Left kidney (tissue), 8 donors: ENCODE measurements at places on chromosomes 2 and 18.

DNA sequence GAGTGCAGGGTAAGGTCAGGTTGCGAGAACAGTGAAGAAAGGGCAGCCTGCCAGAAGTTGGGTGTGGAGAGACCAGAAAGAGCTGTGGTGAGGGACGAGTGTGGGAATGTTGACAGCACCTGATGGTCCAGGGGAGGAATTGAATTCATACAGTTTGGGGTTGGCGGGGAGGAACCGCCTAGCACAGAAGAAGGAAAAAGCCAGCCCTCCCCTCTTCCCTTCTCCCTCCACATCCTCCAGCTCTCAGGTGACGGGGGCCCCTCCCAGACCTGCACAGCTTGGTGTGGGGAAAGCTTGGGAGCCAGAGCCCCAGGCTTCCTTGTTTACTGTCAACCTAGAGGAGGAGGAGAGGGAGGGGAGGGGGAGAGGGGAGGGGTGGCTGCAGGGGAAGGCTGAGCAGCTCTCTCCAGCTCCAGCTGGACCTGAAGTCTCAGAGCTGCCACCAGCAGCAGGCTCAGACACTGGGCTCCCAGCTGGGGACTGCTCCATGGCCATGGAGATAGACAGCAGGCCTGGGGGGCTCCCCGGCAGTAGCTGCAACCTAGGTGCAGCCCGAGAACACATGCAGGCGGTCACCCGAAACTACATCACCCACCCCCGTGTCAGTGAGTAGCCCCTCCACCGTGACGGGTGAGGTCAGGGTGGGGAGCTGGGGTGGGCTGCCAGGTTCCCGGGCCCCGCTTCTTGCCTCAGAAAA is at the start of gene ATP6V1B1:
ATP6V1B1 (plus strand) TSS at position 433 of the 697 bp plus-strand sequence; CDS start at position 488, 55 bp downstream.
- DNase-seq: peak; percentile 40

GRCh38 chr2:27249891-27250651 is 12.8 kb downstream of the SLC30A3 start:
- DNase-seq: no peak

DNA sequence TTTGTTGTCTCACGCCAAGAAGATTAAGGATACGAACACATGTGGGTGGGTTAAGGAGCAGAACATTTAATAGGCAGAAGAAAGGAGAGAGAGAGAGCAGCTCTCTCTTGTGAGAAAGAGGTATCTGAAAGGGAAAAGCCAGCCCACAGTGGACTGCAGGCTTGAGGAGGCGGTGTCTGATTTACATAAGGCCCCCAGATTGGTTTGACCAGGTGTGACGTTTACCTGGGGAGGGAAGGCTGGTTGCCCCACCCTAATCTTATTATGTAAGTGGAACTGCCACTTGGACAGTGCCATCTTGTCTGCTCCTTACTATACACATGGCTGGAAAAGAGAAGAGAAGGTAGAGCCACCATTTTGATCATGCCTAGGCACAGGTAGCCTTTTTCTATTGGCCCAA is 189.2 kb downstream of the NCK2 start:
- no peak for DNase-seq

- no peak for DNase-seq
Observed at GRCh38 chr2:119537792-119538191, 6.5 kb upstream of the CFAP221 start.

- no peak for DNase-seq
Observed at GRCh38 chr2:148578493-148578884, 66.1 kb upstream of the EPC2 start.

GRCh38 chr2:32666704-32667103 is 38.9 kb downstream of the TTC27 start:
- DNase-seq: no peak

GRCh38 chr2:236705295-236706105 is 135.9 kb downstream of the ACKR3 start:
- no peak for DNase-seq

GRCh38 chr2:60958800-60959199 is 58.7 kb upstream of the PEX13 start:
- no peak for DNase-seq

DNA sequence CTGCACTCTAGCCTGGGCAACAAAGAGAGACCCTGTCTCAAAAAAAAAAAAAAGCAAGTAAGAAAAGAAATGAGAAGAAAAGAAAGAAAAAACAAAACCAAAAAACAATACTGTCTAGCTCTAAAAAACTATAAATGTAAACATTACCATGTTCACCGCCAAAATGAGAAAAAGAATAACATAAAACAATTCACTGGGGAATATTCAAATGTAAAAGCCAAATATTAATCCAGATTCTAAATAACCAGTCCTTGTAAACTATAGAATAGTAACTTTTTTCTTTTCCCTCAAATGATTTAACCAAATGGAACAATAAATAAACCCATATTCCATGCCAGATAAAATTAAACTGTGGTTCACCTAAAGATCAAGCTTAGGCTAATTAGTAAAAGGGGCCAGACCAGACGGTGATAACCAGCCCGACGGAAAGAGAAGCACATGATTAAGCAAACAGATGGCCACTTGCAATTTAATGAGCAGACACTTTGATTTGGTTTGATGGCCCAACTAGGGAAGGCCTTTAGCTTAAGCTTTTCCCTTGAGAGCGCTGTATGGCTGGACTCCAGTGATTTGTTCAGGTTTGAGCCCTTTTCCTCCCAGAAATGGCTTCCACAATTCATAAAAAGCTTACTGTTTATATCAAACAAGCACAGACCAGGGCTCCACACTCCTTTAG is 39.4 kb upstream of the ZNF397 start:
- no peak for DNase-seq

- no peak for DNase-seq
Observed at GRCh38 chr2:195493416-195493815, 163.6 kb upstream of the SLC39A10 start.

DNA sequence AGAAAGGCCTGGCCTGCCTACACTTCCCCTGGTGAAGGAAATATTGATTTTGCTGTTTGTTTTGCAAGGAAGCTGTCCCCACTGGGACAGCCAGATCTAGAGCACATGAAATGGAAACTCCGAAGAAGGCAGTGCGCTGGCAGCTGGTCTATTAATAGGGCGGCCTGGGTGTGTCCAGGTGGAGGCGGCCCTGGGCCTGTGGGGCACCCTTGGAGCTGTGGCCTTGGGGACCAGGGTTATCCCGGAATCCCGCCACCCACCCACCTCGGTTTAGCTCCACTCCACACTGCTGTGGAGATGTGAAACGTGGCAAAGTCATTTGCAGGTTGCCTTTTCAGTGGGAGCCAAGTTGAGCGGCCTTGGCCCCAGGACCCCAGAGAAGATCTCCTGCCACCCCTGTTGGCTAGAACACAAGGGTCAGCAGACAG is 204.3 kb downstream of the KLHL29 start:
- no peak for DNase-seq

DNA sequence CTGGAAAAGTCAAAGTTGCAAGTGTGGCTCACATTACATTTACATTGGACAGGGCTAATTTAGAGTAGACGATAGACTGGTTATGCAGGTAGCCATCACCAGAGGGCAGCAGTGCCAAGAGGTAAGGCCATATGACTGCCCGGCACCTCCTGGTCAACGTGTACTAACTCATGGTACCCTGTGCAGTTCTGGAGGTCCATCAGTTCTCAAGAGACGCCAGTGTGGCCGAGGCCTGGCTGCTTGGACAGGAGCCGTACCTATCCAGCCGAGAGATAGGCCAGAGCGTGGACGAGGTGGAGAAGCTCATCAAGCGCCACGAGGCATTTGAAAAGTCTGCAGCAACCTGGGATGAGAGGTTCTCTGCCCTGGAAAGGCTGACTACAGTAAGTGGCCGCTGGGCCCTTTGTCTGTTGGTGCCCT is 65.8 kb upstream of the EML6 start:
- DNase-seq: no peak

GRCh38 chr2:15677141-15677843 is 85.6 kb downstream of the DDX1 start:
- DNase-seq: peak; percentile 60

GRCh38 chr2:105329197-105329554 is 359 bp downstream of the TGFBRAP1 start:
- no peak for DNase-seq

GRCh38 chr2:104340879-104341828 is 512.8 kb upstream of the POU3F3 start:
- DNase-seq: no peak

DNA sequence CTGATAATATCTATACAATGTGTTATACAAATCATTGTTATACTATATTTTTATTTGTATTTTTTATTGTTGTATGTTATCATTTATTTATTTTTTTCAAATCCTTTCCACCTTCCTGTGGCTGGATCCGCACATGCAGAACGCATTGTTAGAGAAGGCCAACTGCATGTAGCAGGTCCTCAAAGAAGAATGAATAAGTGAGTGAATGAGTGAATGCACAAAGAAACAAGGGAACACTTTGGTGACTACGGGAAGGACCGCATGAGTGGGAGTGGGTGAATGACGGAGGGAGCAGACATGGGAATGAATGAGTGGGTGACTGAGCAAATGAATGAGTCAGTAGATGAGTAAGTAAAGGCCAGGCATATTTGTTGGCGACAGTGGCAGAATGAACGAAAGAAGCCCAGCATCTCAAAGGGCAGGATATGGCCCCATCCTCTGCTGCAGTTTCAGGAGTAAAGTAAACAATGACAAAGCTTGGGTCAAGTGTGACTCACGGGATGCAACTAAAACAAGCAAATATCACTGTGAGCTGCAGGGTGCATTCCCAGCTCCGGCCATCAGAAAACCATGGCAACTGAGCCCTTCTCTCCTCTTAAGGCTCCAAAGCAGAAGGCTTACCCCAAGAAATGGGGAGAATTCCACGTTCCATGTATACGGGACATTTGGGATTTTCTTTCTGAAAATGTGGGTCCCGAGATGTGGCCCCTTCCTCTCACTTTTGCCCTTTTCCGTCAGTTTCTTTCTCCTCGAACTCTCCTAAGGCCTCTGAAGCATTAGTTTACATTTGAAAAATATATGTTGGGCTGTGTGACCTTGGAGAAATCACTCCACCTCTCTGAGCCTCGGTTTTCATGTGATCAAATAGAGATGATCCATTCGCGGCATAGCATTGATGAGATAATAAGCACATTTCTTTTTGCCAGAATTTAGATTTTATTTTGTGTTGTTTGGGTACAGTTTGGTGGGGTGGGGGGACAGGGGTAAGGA is 24.5 kb downstream of the KCNF1 start:
- no peak for DNase-seq

- DNase-seq: no peak
Observed at GRCh38 chr18:10053861-10054260, 140.0 kb downstream of the VAPA start.

- no peak for DNase-seq
Observed at GRCh38 chr2:76679025-76679396, 843.2 kb downstream of the LRRTM4 start.

GRCh38 chr2:187424146-187424545 is 23.9 kb downstream of the CALCRL start:
- no peak for DNase-seq

DNA sequence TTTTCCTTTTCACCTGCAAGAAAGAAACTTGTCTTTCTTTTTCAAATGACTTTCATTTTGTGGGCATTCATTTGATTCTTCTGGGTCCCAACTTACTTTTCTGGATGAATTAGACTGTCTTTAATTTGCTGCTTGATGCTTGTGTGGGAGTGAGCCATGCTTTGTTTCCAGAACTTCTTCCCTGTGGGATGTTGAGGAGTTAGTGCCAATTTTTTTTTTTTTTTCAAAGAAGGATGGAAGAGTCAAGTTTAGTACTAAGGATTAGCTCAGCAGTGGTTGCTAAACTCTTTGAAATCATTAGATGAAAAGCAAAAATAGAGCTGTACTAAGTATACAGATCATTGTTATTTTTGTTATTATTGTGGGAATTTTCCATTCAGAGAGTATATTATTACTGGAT is 17.2 kb upstream of the KCTD1 start:
- no peak for DNase-seq

- no peak for DNase-seq
Observed at GRCh38 chr2:143936848-143937722, 582.8 kb downstream of the ZEB2 start.

GRCh38 chr2:39513641-39514094 is 76.6 kb upstream of the MAP4K3 start:
- DNase-seq: no peak

DNA sequence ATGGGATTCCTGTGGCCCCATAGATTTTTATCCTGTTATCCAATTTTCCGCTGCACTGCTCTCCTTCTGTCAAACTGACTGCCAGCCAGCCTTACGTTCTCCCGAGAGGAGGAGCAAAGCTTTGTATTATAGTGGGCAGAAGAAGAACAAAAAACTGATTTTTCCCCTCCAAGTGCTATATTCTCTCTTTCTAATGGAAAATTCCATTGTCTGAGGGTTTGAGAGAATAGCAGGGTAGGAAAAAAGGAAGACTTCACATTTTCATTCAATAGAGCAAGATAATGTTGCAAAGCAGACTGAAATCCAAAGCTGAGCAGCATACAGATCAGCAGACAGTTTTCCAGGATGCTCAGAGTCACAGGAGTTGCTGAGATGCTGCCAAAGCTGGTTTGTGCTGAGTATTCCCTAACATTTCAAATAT is 238.0 kb downstream of the UBE2E3 start:
- no peak for DNase-seq

DNA sequence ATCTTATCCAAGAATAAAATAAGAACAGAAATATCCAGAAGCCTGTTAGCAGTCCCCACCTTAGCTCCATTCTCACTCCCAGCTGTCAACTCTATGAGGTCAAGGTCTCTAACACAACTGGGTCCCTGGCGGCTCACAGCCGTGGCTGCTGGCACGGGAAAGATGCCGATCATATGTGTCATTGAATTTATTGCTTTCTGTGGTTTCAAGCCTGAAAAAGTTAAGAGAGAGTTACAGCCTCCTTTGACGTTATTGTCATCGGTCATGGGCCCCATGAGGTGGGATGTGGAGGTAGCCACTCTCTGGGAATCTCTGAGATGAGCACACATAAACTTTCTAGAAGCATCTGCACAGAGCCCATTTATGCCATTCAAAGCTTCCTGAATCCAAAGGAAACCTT is 28.7 kb upstream of the CABLES1 start:
- no peak for DNase-seq

DNA sequence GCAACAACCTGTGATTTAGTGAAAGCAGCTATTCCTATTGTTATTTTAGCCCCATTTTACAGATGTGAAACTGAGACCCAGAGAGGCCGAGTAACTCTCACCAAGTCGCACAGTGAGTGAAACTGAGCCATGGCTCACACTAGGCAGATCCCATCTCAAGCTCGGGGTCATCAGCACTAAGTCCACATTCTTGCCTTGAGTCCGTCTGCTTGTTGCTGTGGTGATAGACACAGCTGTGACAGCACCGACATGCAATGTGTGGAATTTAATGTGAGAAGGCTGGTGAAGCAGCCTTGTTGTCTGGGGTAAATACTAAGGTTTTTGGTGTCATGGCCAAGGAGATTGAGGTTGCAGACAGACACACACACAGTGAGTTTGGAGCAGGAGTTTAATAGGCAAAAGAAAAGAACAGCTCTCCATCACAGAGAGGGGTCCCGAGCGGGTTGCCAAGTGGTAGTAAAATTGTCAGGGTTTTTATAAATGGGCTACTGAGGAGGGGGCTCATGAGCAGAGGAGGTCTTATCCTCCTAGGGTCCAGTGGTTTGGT is 40.2 kb upstream of the GMCL1 start:
- peak; percentile 83 for DNase-seq

GRCh38 chr18:64409511-64409910 is 260.6 kb upstream of the LINC00305 start:
- DNase-seq: no peak
